ENCODE measurements at places on chromosomes 1 and 21.
A peak's percentile ranks its signal among the peaks of the same experiment; 100 is the strongest.

DNA sequence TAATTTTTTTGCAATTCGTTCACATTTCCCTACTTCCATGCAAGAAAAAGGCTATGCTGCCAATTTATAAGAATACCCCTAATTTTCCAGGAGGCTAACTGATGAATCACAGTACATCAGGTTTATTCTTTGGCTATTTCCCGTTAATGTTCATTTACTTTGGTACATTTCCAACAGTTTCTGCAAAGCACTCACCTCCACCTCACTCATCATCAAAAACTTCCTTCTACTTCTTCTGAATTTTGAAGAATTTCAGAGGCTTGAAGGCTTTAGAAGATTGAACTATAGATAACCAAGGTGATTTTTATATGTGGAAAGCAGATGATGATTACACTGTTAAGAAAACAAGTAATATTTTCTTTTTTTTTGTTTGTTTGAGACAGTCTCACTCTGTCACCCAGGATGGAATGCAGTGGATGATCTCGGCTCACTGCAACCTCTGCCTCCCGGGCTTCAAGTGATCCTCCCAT, 60.5 kb upstream of the HP1BP3 start:
- DNase-seq: peak; percentile 28

DNA sequence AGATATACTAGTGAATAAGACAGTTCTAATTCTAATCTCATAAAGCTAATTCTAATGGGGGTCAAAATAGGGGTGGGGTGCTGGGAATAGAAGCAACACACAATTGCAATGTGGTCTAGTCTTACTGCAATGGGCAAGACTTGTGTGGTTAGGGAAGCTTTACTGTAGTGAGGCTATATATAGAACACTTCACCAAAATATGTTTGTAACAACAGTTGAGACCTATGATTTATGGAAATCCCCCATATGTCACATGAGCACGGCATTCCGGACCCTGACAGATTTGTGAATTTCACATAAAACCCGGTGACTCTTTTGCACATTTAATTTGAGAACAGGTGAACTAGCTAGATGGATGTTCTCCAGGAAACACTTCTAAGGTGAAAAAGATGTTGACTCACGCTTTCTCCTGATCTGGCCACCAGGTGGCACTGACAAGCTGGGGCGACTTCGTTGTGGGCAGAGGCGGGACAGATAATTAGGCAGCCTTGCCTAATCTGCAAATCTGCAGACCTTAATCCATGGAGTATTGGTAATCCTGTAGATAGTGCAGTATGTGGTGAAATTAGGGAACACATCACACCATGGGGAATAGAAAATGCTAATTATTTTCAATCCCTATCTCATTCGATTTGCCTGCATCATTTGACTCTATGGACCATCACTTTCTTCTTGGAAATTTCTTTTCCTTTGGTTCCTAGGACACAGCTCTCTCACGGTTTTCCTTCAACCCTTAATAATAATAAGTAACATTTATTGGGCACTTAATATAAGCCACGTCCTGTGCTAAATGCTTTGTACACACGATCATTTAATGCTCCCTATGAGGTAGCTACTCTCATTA, 37.7 kb downstream of the KIAA0040 start:
- no peak for DNase-seq

GRCh38 chr1:225520587-225521227, 92.9 kb upstream of the LBR start:
- DNase-seq: no peak

DNA sequence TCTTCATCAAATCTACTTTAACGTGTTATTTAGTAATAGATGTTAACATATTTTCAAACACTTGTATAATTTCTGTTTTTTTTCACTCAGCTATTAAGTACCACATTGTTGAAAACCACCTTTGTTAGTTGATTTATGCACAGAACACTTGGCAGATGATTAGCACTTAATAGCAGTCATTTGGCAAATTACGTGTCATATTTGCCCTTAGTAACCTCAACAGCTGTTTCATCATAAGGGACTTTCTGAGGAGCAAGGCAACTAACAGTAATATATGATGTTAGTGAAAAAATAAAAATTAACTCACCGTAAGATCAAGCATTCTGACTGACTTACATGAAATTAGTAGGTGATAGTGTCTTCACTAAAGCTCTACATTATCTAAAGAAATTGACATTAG, 186.4 kb downstream of the HMCN1 start:
- no peak for DNase-seq

DNA sequence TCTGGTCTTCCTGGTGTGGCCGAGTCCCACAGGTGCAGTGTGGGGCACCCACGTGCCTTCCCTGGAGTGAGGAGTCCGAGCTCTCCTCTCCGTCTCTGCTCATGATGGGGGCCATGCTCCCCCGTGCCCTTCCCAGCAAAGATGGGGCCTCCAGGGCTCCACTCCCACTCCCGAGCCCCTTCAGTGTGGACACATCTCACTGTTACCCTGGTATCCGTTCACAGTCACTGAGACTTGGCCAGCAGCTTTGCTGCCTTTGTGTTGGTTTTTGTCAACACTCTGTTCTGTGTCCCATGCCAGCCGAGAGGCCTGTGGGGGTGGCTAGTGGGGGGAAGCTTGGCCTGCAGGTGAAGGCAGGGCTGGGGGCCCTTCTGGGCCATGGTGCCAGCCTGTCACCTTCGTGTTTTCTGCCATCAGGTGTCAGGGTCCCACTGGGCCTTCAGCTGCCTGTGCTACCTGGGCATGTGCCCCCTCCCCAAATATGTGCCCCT, 46.9 kb upstream of the POFUT2 start:
- no peak for DNase-seq

DNA sequence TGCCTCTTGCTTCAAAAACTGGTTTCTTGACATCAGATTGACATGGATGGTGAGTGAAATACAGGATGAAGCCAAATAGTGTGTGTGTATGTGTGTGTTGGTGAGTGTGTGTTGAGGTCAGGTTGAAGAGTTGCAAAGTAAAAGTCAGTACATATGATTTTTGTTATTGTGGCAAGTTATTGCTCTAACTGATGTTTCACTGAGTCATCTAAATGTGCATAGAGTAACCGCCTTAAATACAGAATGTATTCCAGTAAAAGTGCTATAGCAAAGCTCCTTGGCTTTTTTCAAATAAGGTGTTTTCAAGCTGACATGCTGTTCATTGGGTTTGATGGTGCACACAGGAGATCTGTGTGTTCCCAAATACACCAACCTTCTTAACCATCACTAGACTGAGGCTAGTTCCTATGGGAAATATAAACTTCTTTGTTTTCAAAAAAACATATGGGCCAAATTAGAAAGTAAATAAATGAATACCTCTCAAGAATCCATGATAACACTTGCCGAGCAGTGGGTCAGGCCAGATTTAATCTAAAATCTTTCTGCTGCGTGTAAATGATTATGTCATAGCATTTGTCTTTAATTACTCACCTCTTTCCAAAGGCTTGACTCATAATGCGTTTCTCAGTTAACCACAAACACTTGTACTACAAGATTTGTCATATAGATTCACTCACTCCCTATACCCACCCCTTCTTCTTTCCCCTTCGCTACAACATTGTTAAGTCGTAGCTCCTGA, 151.1 kb downstream of the LYPLAL1 start:
- peak; percentile 85 for DNase-seq

DNA sequence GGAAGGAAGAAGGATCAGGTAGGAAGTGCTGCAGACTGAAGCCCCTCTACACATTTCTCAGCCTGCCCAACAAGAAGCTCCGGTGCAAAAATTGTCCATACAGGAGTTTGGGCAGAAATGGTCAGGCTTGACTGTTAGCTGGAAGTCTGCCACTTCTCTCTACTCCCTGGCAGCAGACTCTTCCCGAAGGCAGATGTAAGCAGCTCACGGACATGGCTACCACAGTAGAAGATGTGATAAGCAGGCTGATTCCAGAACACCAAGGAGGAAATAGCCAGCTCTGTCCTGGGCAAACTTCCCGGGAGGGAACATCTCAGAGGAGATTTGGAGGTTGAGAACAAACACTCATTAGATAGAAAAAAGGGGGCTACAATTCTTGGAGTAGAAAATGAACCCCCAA, 52.6 kb downstream of the TRABD2B start:
- no peak for DNase-seq

DNA sequence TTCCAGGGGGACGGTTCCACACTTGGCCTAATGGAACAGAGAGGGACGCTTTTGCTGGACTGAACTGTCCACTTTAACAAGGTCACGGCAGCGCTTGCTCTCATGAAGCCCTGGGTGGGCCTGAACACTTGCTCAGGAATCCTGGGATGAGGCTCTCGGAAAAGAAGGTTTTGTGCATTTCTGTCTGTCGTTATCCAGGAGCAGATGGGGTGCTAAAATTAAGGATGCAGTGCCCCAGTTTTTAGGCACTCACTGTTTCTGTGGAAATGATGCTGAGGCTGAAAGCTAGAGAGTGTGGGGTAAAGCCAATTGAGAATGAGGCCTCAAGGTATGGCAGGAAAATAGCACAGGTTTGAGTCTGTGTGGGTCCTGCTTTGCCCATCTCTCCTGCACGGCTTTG, 111.0 kb downstream of the DAB1 start:
- no peak for DNase-seq

DNA sequence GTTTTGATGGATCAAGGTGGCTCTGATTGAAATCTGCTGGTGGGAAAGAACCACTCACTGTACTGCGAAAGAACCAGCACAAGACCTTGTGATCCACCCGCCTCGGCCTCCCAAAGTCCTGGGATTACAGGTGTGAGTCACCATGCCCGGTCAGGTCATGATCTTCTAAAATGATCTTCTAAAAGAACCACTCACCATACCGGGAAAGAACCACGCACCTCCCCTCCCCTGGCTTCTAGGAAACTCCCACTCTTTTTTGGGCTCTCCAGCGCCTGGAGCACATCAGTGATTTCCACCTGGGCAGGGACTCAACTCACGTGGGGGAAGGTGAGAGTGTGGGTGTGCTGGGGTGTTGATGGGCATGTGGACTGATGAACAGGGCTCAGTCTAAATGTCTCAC, 7.9 kb upstream of the RAB7B start:
- DNase-seq: no peak

- DNase-seq: no peak
These were observed 71.0 kb upstream of the CYP2J2 start for GRCh38 chr1:59997479-59998115.

DNA sequence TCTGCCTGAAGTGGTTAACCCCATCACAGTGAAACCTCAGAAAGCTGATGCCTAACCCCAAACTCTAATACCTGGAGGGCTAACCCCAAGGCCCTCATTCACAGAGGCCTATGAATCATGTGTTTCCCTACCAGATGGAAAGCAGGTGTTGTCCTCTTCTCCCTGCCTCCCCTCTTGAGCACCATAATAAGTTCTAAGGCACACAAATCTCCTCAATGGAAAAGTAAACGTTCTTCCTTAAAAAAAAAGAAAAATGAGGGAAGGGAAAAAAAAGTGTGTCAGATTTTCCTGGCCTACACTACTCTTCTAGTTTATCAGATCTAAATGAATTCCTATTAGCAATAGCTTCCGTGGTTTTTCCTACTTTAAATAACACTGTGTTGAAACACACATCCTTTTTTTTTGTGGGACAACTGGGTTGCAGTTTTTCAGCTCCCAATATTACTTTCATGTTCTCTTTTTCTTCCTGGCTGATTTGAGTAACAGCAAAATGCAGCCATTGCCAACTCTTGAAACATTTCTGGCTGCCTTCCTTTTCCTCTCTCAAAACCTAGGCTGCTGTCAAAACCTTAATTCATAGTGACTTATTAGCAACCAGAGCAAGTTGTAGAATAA, 43.2 kb downstream of the SLC44A3 start:
- no peak for DNase-seq

DNA sequence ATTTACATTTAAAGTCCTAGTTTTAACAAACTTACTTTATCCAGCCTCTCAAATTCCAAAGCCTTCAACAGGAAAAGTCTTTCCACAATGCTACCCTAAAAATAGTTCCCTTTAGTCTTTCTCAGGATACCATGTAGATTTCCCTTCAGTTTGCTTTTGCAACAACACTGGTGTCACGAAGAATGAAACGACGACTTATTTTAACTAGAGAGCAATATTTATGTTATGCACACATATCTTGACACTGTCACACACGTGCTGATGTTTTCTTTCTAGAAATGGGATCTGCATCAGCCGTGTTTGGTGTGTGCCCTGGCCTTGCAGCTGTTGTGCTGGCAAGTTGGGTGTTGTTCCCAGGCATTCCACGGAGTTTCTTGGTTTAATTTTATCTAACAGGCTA, 75.5 kb downstream of the SIPA1L2 start:
- DNase-seq: no peak

- no peak for DNase-seq
These were observed 183.6 kb upstream of the UBE2U start for GRCh38 chr1:64019818-64020217.

DNA sequence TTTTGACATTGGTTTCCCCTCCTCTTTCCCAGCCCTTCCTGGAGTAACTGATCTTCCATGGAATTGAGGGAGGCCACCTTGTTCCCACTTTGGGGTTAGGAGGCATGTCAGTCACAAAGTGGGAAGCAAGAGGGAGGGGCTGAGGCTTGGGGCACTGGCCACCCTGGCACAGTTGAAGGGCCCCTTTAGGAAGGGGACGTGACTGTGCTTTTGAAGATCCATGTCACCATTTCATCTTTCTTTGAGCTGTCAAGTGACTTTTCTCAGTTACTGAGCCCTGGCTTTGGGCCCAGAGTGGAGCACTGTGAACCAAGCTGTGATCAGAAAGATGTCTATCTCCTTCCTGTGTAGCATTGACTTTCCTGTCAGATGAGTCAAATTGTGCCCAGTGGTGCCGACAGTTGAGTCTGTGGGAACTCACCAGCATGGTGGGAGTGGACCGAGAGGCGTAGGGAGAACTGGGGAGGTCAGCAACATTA, 38.5 kb upstream of the TDRD10 start:
- DNase-seq: no peak

GRCh38 chr1:235023711-235024439, 104.8 kb downstream of the TOMM20 start:
- DNase-seq: no peak

GRCh38 chr1:9883585-9884449, 26.3 kb downstream of the CTNNBIP1 start:
- DNase-seq: no peak

GRCh38 chr1:168688644-168689326, 40.2 kb downstream of the DPT start:
- no peak for DNase-seq

DNA sequence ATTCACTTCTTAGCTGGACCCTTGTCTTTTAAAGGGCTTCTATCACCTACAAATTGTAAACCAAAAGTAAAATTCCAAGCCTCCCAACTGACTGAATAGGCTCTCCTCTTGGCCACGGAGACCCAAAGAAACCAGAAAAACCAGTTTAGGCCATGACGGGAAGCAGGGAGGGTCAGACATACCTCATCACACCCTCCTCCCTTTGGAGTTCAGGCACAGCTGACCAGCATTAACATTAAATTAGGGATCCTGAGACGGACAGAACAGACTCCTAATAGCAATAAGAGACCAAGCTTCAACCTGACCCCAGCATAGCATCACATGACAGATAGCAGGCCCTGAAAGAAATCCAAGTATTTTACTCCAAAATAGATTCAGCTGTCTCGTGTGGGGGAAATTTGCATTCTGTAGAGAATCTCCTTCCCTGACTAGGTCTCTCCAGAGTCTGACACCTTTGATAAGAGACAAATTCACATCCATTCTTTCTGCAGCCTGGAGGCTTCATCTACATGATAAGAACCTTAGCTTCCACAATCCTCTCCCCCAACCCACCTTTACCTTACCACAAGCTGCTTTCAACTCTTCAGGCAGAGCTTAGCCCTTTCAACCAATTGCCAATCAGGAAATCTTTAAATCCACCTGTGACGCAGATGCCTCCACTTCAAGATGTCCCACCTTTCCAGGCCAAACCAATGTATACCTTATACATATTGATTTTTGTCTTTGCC, 177.1 kb upstream of the RAB4A start:
- no peak for DNase-seq

All from AG04449 (cell line).